ENCODE measurements at places on chromosomes 13 and 19. TPM values are rescaled to one million over a fixed set of nuclear protein-coding genes. Genes with fewer than 3 reads are reported as not detected.

The ICAM5 gene
- polyA plus RNA-seq = 0.08 TPM

The NDUFA7 gene
- polyA plus RNA-seq = 43.6 TPM

DNA sequence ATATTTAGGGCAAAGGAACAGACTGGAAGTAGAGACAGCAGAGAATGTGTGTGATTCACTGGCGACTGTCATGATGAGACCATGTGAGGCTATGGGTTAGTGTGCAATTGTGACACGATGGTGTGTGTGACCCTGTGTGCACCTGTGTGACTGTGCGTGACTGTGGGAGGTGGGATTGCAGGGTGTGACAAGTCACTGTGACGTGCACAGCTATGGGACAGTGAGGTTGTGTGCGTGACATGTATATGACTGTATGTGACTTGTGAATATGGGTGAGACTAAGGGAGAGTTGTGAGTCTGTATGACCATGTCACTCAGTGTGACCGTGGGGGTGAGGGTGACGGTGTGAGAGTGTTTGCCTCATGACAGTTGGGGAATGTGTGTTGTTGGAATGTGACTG, 3.4 kb upstream of the GIPR start:
- DNase-seq = no peak

- DNase-seq = no peak
Observed at GRCh38 chr13:97858161-97858560, 95.3 kb upstream of the IPO5 start.

- no peak for DNase-seq
Observed at GRCh38 chr13:85603735-85604134, 195.5 kb downstream of the SLITRK6 start.

DNA sequence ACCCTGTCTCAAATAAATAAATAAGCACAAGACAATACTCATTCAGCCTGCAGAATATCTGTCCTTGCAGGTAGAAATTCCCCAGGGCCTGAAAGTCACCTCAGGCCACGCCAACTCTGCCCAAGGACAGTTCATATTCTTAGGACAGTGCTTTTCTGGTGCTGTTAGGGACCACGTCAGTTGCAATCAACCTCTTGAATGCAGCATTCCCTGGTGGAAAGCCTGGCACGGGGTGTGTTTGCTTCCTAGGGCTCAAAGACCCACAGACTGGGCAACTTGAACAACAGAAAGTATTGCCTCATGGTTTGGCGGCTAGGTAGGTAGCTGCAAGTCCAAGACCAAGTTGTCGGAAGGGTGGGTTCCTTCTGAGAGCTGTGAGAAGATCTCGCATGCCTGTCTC, 160.3 kb downstream of the KCTD15 start:
- DNase-seq = no peak

GRCh38 chr19:34847393-34847792, 74.4 kb upstream of the ZNF599 start:
- no peak for DNase-seq

- DNase-seq = no peak
Observed at GRCh38 chr19:41319500-41320184, 9.7 kb downstream of the CCDC97 start.
